ENCODE measurements at places on chromosomes 6 and 20.

GRCh38 chr6:56706981-56707726 lies 64.5 kb upstream of the DST start:
- DNase-seq: no peak

DNA sequence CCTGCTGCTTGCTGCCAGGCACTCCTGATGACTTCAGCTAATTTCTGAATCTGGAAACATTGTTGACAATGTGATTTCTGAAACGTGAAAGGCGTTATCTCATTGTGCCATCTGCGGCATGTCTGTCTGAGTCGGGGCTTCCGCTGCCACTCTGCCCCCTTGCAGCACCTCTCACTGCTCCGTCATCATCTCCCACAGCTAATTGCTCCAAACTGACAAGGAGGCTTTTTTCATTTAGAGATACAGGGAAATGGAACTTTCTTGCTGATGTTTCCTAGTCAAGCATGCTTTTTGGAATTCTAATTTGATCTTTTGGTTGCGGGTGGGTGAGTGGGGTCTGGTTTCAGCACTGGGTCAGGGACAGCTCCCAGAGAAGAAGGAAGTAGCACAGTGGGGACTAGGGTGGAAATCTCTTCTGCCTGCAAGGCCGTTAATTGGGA lies 233.5 kb downstream of the DHX35 start:
- DNase-seq: no peak

DNA sequence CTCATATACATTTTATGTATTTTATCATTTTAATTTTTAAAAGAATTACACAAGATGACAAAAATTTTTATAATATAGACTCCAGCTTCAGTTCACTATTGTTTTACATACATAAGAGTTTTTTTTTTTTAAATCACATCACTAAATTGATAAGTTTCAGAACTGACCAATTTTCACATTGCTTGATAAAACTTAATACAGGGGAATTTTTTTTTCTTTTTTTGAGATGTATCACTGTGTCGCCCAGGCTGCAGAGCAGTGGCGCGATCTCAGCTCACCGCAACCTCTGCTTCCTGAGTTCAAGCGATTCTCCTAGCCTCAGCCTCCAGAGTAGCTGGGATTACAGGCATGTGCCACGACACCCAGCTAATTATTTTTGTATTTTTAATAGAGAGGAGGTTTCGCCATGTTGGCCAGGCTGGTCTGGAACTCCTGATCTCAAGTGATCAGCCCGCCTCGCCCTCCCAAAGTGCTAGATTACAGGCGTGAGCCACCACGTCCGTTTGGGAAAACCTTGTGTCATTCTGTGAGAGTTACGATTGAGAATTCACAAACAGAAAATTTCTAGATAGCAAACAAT lies 36.6 kb upstream of the BTN3A2 start:
- DNase-seq: no peak

DNA sequence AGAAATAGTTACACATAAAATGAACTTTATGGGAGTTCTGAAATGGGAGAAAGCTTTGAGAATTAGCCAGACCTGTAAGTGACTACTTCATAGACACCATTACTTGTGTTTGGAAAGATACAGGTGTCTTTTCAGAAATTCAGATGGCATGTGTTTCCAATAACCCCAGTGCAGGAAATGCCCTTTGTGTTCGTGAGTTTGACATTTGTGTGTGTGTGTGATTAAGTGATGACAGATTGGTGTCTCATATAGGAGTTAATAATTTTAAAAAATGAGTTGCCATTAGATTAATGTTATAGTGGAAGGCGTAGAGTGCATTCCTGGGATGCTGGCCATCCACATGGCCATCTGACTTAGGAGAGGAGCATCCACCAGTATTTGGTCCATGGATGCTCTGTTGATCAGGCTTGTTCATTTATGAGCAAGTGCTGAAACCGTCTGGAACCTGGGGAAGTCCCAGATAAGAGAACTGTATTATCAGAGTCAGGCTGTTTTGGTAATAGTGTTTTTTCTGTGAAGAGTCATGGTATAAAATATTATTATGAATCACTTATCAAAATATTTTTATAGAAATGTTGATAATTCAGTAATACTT lies 3.1 kb downstream of the STK4 start:
- DNase-seq: no peak

DNA sequence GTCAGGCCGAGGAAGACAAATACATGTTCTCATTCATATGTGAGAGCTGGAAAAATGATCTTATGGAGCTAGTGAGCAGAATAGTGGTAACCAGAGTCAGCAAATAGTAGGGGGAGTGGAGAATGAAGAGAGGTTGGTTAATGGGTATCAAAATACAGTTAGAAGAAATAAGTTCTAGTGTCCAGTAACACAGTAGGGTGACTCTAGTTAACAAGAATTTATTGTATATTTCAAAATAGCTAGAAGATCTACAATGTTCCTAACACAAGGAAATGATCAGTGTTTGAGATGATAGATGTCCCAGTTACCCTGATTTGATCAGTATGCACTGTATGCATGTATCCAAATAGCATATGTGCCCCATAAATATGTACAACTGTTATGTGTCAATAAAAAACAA lies 128.4 kb downstream of the BCKDHB start:
- no peak for DNase-seq

- no peak for DNase-seq
Measured at GRCh38 chr6:628766-629165, 28.1 kb downstream of the HUS1B start.

GRCh38 chr20:59778615-59779200 lies 154.7 kb downstream of the SYCP2 start:
- DNase-seq: no peak
